Stimulated activated effector memory CD8-positive, alpha-beta T cell treated with anti-CD3 and anti-CD28 coated beads, Interleukin-12 subunit alpha, Interleukin-12 subunit beta, amount 100 ng/mL, for 72 hours (primary cell): ENCODE measurements at places on chromosomes 11 and 22.

DNA sequence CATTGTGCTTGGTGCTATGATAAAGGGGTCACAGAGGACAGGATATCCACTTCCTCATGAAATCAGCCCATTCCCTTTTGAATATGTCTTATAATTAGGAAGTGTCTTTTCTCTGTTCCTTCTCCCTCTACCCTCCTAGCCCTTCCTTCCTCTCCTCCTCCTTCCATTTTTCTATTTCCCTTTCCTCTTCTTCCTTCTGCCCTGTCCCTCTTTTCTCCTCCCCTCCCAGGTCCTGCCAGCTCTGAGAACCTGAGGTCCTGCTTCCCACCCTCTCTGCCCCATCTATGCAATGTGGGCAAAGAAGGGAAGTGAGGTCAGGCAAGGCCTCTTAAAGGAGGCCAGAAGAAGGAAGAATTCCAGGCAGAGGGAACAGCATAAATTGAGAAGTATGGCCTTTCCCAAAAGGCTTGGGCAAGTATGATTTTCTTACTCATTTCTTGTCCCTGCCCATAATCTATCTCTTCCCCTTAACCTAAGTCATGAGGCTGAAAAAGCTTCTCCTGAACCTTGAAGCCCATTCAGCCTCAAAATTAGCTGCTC lies 7.7 kb upstream of the UBASH3B start:
- DNase-seq: no peak

DNA sequence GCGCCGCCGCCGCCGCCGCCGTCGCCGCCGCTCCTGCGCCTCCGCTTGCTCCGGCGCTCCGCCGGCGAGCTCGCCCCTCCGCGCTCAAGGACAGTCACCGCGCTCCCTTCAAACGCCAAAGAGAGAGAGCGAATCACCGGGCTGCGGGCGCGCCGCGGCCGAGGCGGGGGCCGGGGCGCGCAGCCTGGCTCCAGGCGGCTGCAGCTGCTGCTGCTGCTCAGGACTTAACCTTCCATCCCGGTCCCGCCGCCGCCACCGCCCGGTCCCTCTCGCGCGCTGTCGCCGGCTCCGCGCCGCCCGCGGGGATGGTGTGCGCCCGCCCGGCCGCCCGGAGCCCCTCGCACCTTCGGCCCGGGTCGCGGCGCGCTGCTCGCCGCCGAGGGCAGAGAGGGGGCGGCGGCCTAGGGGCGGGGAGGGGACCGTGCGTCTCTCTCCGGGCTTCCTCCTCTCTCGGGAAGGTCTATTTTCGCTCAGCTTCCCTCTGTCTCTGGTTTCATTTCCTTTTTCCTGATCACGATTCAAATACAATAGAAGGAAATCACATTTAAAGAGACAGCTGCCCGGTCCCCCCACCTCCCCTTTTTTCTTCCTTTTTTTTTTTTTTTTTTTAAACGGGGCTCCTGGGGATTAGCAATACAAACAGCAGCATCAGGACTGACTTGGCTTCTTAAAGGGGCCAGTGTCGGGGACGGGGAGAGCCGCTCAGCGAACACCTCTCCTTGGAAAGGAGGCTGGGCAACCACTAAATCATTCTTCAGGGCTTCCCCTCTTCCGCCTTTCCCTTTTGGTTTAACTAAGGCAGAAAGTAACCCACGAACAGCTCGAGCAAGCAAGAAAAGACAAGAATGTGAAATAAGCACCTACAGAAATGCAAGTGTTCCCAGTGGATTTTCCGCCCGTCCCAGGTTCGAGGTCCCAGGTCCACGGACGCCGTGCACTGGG lies 22.1 kb downstream of the LMO2 start:
- no peak for DNase-seq

DNA sequence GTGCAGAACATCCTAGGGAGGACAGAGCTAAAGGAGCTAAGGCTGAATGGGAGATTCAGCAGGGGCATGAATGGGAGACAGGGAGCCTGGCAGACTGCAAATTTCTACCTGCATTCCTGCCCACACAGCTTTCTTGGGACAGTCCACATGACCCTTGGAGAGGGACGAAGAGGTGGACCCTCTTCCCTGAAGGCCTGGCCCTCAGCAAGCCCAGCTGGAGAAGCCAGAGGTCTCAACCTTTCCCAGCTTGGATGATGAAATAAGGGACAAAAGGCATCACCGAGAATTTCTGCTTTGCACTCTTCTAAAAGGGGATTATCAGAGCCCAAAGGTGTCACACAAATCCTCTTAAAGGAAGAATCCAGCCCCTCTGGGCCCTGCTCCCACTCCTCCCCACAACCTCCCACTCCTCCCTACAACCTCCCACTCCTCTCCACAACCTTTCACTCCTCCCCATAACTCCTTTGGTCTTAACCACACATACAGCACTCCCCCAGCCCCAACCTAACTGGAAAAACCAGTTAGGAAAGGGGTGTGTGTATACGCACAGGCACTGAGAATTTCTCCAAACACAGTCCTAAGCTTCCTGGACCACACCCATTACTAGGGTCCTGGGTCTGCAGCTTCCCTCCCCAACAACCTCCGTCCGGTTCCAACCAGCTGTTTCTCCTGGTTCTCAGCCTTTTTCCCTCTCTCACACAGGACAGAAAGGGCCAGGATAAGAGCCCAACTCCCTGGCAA lies 38.4 kb downstream of the RPL27A start:
- DNase-seq: no peak

DNA sequence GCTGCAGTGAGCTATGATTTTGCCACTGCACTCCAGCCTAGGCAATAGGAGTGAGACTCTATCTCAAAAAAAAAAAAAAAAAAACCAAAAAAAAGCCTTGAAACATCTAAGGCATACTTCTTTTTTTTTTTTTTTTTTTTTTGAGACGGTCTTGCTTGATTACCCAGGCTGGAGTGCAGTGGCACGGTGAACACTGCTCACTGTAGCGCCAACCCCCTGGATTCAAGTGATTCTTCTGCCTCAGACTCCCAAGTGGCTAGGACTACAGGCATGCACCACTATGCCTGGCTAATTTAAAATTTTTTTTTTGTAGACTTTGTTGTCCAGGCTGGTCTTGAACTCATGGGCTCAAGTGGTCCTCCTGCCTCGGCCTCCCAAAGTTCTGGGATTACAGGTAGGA lies 19.5 kb downstream of the ARFGAP3 start:
- no peak for DNase-seq

GRCh38 chr22:45268167-45268957 lies 16.4 kb upstream of the UPK3A start:
- DNase-seq: no peak

GRCh38 chr11:2248762-2249161 lies 21.6 kb downstream of the ASCL2 start:
- no peak for DNase-seq

DNA sequence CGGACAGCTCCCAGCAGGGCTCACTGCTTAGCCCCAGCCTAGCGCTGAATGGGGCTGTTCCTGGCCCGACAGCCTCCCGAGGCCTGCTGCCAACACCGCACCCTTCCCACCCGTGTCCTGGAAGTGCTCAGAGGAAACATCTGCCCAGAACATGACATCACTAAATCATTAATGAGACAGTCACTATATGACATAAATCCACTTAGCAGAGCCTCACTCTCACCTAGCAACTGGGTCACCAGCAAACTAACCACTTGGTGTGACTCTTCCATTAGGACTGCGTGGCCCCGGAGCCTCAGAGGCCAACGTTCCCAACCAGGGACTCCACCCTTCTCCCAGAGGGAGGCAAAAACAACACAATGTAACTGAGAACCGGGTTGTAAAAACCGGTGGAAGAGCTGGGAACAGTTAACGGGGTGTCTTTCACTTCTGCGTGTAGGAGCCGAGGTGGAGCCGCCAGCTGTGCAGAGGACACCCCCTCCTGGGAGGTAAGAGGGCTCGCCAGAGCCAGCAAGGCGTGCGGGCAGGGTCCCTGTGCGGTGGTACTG lies 21.4 kb upstream of the PACSIN2 start:
- no peak for DNase-seq

GRCh38 chr11:57940044-57940756 lies 83.5 kb upstream of the OR9Q1 start:
- no peak for DNase-seq

- DNase-seq: no peak
Observed at GRCh38 chr11:33557201-33557600, 143.4 kb downstream of the C11orf91 start.

- DNase-seq: no peak
Observed at GRCh38 chr22:44971651-44972362, 38.0 kb downstream of the PHF21B start.

DNA sequence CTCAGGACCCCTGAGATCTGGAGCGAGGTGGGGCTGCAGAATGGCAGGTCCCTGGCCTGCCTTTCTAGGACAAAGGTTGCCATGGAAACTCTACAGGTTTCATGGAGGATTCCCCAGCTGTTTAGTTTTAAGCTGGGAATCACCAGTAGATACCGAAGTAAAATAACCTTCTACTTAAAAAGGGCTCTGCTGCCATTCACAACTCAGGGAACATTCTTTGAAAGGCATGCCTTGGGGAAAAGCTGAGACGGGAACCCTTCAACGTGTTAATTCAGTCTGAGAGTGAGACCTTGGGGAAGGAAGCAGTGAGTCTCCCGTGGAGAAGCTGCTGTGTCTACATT lies 493.3 kb downstream of the BRD1 start:
- DNase-seq: no peak

DNA sequence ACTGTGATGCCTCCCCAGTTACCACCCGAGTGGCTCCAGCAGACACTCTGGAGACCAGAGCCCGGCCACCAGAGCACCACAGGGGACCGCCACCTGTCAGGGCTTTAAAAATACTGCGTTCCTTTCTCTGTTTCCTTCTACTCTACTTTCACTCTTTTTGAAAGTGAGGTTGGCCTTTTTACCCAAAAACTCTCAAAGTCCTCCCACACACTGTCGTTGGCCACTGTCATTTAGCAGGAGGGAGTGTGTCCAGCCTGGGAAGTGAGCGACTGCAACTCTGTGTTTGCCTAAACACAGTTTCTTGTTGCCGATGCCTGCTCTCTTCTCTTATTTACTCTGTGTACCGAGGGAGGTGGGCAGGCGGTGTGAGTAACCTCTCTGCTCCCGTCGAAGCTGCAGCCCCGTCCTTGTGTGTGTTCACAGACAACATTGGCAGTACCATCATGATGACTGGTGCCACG lies 90.8 kb upstream of the CLDN5 start:
- no peak for DNase-seq

- DNase-seq: no peak
Observed at GRCh38 chr11:60840470-60841430, 1.2 kb upstream of the CCDC86 start.

DNA sequence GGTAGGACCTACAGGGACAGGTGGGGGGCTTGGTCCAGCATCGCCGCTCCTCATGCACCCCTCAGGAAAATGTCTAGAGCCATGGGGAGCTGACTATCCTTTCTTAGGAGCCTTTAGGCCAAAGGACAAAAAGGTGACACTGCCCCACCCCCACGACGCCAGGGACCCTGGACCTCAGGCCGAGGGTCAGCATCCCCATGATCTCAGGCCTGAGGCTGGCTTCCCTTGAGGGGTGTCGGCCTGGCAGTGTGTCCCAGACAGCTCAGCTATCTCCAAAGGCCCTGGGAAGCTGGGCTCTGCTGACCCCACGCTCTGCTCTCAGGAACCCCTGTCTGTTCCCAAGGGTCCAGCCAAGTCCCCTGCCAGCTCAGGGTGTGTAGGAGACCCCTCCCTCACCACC lies 16.3 kb downstream of the MRGPRG start:
- DNase-seq: no peak

DNA sequence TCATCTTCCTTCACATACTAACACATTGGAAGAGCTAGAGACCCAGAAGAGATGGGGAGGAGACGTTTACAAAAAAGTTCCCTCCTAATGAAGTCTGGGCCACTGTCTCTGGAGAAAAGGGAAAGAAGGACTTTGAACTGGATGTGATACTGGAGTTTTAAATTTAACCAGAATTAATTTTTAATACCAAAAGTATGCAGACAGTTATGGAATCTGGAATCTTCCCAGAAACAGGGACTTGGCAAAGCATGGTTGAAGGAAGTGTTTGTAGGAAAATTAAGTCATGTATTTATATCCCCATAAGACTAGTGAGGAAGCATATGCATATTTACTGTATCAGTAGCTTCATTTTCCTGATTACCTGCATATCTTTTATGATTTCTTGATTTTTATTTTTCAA lies 215.5 kb downstream of the TTC28 start:
- no peak for DNase-seq

GRCh38 chr11:62804310-62805075 lies 747 bp downstream of the NXF1 start:
- DNase-seq: no peak

DNA sequence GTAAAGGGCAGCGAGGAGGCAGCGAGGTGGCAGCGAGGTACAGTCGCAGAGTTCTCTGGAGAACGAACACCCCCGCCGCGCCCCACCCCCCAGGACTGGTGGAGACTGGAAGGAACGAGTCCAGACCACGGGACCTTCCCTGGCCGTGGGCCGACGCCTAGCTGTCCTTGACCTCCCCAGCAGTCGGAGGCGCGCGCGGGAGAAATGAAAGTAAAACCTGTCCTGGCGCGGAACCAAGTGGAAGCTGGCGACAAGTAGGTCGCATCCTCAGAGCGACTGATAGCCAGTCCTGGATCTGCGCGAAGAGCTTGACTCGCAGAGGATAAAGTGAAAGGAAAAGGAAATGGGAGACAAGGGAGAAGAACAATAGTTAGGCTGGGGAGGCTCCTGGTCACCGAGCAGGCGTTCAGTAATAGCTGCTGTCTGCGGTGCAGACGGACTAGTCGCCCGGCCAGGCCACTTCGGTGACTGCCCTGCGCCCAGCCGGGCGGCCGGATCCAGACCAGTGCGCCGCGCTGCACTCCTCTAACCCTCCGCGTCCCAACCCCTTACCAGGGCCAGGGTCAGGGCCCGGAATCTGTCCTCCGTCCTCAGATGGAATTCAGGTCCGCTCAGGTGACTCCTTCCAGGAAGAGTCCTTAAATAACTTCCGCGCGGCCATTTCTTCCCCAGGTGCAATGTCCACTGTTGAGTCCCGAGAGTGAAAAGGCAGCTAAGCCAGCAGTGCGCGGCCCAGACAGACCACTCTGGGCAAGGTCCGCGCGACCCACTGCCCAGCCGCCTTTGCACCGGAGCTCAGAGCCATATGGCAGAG lies 1.9 kb upstream of the ADM start:
- no peak for DNase-seq

DNA sequence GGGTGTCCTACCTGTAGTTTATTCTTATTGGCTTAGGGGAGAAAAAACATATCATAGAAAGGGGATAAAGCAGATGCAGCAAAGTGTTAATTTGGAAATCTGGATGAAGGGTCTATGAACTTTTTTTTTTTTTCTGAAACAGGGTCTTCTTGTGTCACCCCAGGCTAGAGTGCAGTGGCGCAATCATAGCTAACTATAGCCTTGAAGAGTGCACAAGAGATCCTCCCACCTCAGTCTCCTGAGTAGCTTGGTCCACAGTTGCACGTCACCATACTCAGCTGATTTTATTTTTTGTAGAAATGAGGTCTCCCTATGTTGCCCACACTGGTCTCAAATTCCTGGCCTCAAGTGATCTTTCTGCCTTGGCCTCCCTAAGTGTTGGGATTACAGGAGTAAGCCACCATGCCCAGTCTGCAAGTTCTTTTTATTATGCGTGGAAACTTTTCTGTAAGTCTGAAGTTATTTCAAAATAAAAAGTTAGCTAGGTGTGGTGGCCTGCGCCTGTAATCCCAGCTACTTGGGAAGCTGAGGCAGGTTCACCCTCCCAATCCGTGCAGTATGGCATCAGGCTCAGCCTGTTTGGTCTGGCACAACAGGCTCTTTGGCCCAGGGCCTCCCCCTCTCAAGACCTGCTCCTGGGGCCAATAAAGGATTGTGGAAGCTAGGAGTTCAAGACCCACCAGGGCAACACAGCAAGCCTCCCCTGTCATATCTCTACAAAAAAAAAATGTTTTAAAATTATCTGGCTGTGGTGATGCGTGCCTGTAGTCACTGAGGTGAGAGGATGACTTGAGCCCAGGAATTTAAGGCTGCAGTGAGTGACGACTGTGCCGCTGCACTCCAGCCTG lies 111.9 kb downstream of the MED15 start:
- DNase-seq: no peak

- no peak for DNase-seq
Observed at GRCh38 chr22:17137861-17138425, 16.8 kb upstream of the TMEM121B start.
